Activated CD4-positive, alpha-beta T cell treated with anti-CD3 and anti-CD28 coated beads for 4 hours (primary cell): ENCODE measurements at places on chromosomes 5 and 9.
A peak's percentile ranks its signal among the peaks of the same experiment; 100 is the strongest.

GRCh38 chr9:93081081-93081529 is 14.9 kb upstream of the CARD19 start:
- DNase-seq: no peak

DNA sequence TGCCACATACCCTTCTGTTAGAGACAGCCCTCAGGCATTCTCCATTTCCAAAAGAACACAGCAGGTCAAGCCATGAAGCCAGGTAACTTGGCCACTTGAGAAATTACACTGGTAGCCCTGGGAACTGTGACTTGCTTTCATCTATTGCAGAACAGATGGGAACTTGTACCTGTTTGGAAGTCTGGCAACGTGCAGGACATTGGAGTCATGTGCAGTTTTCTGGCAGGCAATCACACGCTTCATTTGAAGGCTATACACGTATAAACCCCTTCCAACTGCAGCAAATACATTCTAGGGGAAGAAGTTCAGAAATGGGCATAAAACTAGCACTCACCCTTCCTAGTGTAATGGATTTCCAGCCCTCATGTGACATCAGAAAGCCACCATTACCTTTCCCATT is 54.0 kb downstream of the WDR41 start:
- DNase-seq: no peak

DNA sequence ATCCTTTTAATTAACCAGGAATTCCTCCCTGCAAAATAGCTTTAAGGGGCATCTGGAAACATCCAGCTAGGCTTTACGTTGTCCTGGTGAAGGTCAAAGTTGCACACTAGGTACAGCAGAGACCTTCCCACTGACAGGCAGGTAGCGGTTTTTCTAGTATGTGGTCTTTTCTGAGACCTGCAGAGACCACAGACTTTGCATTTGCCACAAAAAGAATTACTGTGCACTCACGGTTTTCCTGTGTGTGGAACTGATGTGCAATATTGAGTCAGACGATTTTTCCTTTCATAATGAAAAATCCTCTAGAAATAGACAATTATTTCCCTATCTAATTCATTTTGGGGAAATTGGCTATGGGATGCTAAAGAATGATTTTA is 417.0 kb upstream of the ADAMTSL1 start:
- no peak for DNase-seq

- no peak for DNase-seq
Observed at GRCh38 chr5:99331061-99331460, 402.3 kb upstream of the CHD1 start.

DNA sequence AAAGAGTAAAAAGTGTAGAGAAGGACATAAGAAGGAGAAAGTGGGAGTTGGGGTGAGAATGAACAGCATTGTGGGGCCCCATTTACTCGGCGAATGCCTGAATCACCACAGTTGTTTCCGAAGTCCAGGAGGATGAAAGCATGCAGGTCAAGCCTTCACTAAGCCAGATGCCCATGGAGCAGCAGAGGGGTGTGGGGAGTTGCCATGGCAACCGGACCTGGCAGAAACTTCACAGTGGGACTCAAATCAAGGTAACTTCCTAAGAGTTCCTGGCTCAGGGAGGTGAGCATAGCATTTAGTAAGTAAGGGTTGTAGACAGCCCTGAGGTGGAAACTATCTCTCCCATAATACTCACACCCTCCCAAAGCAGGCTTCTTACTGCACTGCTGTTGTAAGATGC is 357.1 kb downstream of the TRIM32 start:
- DNase-seq: no peak

GRCh38 chr5:39399135-39400036 is 25.4 kb downstream of the DAB2 start:
- DNase-seq: no peak

DNA sequence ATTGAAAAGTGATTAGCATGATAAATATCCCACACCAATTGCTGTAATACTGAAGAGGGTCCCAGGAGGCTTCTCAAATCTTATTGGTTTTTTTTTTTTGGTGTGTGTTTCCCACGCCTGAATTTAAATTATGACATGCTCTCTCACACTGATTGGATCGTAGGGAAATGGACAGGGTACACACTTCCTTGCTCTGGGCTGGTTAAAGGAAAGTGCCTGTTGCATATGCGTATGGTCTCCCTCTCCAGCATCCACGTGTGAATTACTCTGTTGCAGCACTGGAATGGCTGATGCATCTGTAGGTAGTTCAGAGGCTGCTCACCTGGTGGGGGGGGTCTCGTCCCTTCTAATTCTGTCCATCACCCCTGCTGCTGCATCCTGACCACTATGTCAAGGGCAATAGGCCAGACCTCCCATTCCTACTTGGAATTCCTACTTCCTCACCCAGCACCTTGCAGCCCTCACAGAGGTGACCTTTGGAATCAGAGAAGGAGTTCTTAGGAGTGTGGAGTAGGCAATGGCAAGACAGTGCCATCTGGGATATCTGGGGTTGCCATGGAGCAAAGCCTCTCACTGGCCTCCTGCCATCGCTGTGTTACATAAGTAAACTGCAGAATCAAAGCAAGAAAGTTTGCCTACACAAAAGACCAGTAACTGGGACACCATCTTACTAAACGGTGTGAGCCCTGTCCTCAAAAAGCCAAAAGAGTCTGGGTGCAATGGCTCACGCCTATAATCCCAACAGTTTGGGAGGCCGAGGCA is 71.4 kb upstream of the FBXW11 start:
- no peak for DNase-seq

DNA sequence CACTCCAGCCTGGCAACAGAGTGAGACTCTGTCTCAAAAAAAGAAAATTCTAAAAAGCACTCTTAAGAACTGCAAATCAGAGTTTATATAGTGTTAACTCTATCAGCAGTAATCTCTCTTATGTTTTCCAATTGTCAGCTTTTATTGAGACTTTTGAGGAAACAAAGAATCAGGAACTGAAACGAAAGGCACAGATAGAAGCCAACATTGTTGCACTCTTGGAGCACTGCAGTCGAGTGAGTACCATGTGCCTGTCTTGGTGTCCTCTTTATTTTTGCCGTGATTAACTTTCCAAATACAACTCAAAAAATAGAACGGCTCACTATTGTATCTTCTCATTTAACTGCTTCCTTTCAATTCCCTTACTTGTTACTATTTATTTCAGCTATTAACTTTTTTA is 41.7 kb upstream of the LRRC19 start:
- DNase-seq: no peak

DNA sequence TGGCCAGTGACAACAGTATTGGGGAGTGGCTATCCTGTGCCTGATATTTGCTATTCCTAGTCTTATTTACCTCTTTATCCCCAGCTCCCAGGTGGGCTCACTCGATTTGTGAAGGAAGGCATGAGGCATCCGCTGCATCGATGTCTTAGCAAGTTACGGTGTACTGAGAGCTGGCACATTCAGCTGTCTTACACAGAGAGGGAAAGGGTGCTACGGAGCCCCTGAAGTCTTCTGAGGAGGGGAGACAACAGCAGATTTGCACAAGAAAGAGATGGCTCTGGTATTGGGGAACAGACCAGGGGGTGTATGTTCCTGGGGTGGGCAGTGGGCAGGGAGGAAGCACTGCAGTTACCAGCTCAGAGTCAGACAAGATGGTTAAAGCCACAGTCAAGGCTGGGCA is 172.6 kb downstream of the FGF18 start:
- no peak for DNase-seq

- no peak for DNase-seq
Observed at GRCh38 chr5:54007827-54008777, 302.3 kb downstream of the ARL15 start.

DNA sequence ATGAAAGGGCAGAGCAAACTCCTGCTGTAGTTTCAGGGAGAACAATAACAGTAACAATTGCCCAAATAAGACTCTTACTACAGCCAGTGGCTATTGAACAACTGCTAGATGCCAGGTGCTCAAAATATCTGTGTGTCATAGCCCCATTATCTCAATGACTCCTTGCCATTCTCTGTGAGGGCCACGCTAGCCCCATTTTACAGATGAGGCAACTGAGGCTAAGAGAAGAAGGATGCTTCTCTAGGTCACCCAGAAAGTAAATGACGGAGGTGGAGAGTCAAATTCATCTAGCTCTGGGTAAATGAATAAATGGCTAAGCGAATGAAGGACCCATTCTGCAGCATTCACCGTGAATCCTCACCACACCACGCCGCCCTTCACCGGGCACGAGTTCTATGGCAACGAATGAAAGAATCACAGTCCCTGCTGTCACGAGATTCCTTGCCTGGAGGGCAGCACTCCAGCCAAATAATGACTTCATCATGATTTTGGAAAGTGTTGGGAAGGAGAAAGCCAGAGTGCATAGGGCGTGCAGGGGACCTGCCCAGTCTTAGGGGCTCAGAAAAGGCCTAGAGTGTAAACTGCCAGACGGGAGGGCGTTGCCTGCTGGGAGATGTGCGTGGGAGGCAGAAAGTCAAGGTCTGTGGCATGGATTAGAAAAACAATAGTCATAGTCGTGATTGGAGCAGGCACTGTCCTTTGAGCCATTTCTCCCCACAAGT is 147.2 kb downstream of the C9orf50 start:
- DNase-seq: no peak

DNA sequence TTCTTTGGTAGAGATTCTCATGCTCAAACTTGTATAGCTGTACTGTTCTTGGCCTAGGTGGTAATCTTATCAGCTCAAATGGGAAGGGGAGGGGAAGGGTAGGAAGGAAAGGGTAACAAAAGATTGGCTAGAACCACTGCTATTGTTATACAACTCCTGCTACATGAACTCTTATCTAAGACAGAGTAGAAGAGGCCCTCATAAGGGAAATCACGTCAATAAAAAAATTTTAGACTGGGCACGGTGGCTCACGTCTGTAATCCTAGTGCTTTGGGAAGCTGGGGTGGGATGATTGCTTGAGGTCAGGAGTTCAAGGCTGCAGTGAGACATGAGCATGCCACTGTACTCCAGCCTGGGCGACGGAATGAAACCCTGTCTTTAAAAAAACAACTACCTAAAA is 15.9 kb downstream of the STOM start:
- DNase-seq: no peak

GRCh38 chr9:120510816-120511215 is 69.2 kb downstream of the CDK5RAP2 start:
- DNase-seq: no peak

- no peak for DNase-seq
Observed at GRCh38 chr5:67201897-67202549, 5.4 kb upstream of the CD180 start.

GRCh38 chr5:174084691-174085154 is 39.2 kb downstream of the NSG2 start:
- no peak for DNase-seq

GRCh38 chr9:21552244-21553170 is 70.4 kb upstream of the IFNE start:
- no peak for DNase-seq

GRCh38 chr9:27179245-27179865 is 70.3 kb downstream of the TEK start:
- DNase-seq: no peak

DNA sequence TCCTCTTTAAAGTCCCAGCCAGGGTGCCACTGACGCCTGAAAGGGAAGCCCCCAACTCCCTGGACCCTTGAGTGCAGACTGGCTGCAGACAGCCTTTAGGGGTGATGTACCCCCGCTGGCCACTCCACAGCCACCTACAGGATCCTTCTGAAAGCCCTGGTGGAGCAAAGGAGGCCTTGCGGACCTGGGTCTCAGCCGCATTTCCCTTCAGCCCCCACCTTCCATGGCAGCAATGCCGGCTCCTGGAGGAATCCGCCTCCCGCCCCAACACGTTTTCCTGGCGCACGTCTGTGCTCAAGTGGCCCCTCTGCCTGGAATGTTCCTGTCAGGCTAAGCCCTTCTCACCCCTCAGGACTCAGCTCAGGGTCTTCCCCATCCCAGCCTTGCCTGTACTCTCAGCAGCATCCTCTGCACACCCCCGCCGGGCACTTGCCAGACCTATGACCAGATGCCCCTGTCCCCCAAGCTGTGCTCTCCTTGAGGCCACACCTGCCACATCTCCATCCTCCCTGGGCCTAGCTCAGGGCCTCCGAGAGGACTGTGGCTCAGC is 134.1 kb upstream of the RAPGEF1 start:
- no peak for DNase-seq

- no peak for DNase-seq
Observed at GRCh38 chr5:150631326-150631701, 9.1 kb upstream of the SYNPO start.

- no peak for DNase-seq
Observed at GRCh38 chr5:37839407-37840052, at the start of gene GDNF. TSS of gene GDNF (minus strand) at chr5:37840041. CDS start at chr5:37834796, 5,245 bp downstream.

- no peak for DNase-seq
Observed at GRCh38 chr5:93245226-93245625, 335.8 kb downstream of the NR2F1-AS1 start.

- DNase-seq: no peak
Observed at GRCh38 chr9:127769929-127770582, 8.4 kb downstream of the SH2D3C start.

DNA sequence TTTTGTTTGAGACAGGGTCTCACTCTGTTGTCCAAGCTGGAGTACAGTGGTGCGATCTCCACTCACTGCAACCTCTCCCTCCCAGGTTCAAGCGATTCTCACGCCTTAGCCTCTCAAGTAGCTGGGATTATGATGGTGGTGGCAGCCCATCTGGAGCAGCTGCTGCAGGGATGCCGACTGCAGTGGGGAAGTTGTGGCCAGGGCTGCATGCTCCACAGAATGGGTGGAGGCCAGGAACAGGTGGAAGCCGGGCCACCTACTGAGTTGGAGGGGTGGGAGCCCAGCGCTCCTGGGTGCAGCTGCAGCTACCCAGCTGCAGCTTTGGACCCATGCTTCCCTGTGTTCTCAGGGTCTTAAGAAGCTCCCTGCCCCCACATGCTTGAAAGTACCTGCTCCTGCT is 99.7 kb downstream of the SCAI start:
- DNase-seq: no peak

GRCh38 chr5:56608217-56608925 is 207.0 kb upstream of the MAP3K1 start:
- DNase-seq: no peak

GRCh38 chr9:89420397-89421178 is 77.3 kb downstream of the SEMA4D start:
- no peak for DNase-seq

GRCh38 chr5:140547508-140548299 is at the start of gene EIF4EBP3:
TSS of gene EIF4EBP3 (plus strand) at chr5:140547662. CDS start at chr5:140547738, 76 bp downstream.
- peak; percentile 84 for DNase-seq

DNA sequence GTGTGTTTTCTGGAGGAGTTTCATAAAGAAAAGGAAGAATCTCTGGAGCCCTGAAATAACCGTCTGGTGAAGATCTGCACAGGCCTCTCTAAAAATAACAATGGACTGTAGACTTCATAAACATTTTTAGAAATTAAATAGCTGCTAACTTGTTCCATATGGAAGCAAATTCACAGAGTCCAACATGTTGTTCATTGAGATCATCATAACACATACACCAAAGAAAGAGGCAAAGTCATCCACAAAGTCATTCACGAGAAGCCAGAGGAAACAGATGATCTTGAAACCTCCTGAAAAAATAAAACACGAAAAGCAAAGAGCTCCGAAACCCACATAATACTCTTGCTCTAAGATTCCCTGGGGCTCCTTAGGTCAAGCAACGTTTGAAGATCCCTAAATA is 347.8 kb downstream of the EFNA5 start:
- DNase-seq: no peak
